Uterus (tissue), 4 donors: ENCODE measurements at places on chromosomes 3 and 15.

DNA sequence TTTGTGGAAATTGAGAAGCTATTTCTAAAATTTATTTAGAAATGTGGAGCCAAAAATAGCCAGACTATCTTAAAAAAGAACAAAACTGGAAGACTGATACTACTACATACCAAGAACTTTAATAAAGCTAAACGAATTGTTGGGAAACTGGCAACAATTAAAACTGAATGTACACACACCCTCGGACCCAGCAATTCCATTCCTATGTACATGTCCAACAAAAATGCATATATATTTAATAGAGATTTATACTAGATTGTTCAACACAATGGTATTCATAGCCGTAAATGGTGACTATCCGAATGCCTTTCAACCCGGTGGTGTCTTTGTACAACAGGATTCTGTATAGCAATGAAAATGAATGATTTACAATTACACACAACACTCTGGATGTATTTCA, 136.5 kb upstream of the RASGRP1 start:
- no peak for DNase-seq

GRCh38 chr3:136979684-136980083, 21.9 kb downstream of the IL20RB start:
- no peak for DNase-seq

GRCh38 chr15:97517737-97518136, 442.8 kb upstream of the ARRDC4 start:
- no peak for DNase-seq

DNA sequence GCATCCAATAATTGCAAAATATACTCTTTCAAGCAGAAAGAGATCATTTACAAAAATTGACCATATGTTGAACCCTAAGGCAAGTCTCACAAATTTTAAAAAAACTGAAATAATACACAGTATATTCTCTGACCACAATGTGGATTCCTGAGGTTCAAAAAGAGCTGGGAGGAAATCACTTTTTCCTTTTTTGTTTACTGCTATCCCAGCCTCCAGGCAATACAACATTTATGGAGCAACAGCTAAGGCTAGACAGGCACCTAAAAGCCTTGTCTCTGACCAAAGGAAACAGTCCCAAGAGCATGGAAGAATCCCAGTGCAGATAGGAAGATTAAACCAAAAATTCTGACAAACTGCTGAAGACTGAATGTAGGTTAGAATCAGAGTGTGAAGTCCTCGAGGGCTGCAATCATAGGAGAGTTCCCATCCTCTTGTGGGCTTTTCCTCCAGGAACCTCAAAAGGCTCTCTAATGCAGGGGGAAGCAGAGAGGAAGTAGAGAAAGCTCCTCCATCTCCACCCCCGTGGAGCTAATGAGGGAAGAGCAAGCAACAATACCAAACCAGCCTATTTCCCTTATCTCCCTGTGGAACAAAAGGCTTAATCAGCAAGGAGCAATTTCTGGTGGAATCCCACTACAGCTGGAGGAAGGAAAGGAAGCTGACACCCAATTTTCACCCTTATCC, 57.0 kb downstream of the TMCC1 start:
- no peak for DNase-seq
